ENCODE measurements at places on chromosomes 6 and 20. TPM values are rescaled to one million over a fixed set of nuclear protein-coding genes. Genes with fewer than 3 reads are reported as not detected.

- DNase-seq: no peak
These were observed 21.2 kb upstream of the VSTM2L start for GRCh38 chr20:37881601-37882343.

DNA sequence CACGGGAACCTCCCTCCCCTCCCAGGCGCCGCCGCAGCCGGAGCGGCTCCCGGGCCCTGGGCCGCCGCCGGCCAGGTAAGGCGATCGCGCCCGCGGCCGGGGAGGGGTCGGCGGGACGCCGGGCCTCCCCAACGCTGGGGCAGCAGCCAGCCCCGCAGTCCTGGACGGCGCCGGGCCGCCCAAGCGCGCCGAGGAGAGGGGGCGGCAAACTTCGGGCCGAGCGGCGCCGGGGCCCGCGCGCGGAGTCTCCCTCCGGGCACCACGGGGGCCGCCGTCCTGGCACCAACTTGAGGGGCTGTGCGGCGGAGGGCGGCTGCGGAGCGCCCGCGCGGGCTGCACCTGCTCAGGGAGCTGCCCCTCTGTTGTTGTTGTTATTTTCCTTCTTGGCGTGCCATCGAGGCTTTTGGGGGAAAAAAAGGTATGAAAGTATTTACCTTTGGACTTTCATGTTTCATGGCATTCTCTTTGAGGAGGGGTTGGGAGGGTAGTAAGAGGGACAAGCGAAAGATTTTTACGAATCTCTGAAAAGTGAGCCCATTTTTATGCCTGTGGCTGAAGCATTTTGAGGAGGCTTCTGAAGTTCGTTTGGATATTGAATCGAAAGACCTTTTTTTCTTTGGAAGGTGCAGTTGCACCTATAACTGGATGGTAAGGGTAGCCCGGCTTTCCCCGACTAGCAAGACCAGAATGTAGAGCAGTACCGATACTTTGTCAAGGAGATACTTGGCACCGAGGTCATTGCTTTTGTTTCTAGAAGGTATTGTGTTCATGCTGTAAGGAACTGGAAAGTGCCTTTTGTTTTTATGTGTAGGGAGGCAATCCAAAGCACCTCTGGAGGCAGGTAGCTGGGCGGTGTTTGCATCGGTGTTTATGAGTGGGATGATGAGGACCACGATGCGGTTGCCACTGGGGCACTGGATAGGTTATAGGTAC, at the start of gene RNF182:
Gene RNF182 (plus strand): TSS at position 4 of the 933 bp plus-strand sequence. CDS start 52,168 bp downstream, outside the sequence.
- peak; percentile 65 for DNase-seq

DNA sequence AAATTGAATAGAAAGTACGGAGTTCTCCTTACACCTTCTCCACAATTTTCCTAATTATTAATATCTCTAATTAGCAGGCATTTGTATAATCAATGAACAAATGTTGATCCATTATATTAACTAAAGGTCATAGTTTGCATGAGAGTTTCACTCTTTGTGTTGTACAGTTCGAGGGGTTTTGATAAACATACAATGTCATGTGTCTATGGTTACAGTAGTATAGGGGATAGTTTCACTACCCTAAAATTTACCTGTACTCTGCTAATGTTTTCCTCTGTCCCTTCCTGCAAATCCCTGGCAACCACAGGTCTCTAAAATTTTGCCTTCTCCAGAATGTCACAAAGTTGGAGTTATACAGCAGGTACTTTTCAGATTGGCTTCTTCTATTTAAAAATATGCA, 1199.8 kb upstream of the GJE1 start:
- no peak for DNase-seq

Gene RIMS1
- 7.5 TPM for total RNA-seq

Measured in dermis blood vessel endothelial cell (primary cell).